Amygdala (tissue), 56 donors: ENCODE measurements at places on chromosomes 1 and 21.

GRCh38 chr1:93910305-93910704 lies 1.1 kb upstream of the GCLM start:
- no peak for DNase-seq

DNA sequence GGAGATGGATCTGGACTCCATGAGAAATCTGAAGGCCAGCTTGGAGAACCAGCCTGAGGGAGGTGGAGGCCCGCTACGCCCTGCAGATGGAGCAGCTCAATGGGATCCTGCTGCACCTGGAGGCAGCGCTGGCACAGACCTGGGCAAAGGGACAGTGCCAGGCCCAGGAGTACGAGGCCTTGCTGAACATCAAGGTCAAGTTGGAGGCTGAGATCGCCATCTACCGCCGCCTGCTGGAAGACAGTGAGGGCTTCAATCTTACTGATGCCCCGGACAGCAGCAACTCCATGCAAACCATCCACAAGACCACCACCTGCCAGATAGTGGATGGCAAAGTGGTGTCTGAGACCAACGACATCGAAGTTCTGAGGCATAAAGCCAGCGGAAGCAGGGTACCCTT lies 601.5 kb upstream of the ZP4 start:
- DNase-seq: no peak

DNA sequence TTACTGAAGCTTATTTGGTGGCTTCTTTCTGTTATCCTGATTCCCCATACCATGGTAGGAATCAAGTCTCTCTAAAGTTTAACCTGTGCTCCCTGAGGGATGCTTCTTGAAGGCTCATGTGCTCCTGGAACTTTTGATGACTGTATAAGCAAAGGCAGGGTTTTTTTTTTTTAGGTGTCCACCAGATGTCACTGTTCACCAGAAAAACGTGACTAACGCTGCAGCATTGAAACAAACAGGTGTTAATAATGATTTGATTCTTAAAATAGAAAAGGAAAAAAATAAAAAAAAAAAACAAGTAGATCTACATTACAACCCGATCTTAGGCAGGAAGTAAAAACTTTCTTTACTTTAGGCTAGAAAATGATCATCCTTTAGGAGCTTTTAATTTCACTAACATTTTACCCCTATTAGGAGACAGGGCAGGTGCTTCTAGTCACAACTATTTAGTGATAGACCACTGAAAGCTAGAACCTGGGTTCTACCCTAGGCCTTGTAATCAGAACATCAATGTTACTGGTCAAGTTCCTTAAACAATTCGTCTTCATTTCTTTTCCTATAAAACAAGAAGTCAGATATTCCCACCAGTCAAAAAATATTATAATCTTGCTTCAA lies 223.0 kb downstream of the PLA2G4A start:
- DNase-seq: no peak

DNA sequence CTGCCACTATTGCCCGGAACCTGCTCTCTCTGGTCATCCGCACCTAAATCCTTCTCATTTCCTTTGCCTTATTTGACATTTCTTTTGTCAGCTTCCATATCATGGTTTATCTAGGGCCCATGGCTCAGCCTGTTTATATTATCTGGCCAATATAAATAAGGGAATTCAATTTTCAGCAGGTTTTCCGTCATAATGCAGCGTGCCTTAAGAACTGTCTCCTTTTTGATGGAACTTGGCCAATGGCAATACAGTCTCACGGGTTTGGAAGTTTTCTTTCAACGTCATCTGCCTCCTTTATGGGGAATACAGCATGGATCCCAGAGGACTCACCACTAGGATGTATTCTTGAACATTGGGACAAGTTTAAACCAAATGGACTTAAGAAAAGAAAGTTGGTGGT lies 77.8 kb upstream of the KIAA0040 start:
- no peak for DNase-seq

DNA sequence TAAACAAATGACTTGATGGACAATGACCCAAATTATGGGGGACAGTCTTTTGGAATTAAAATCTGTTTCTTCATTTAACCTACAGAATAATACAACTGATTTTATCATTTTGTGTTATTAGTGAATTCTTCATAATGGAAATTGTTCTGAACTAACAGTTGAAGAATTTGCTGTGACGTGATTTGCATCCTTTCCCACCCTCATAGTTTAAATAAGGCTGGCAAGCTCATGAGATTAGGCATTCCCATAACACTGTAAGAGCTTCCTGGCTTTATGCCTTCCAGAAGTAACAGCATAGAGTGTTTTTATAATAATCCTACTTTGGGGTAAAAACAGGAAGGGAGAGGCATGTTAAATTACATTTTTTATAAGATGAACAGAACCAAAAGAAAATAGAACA lies 95.7 kb downstream of the ATP6V1G3 start:
- DNase-seq: no peak

- DNase-seq: no peak
These were observed 19.7 kb downstream of the STUM start for GRCh38 chr1:226568077-226568831.

DNA sequence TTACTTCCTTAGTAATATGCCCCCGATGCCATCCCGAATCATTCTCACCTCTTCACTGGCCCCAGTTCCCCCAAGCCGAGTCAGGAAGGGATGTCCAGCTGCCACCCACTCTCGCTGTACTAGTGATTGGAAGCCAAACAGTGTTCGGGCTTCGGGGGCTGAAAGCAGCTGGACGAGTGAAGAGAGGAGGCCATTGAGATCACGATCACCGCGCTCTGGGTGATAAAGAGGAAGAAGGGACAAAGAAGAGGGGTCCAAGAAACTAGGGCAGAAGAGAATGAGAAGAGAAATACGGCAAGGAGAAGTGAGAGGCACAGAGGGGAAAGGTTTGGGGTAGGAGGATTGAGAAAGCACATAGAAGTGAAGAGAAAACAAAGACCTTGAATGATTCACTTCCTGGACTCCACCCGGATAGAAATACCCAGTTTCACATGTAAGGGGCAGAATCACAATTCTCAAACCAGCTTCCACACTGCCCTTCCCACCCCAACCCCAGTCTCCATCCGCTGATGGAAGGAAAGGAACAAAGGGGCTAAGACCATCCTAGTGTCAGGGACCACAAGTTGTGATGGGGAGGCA lies 3.7 kb upstream of the SF3B4 start:
- no peak for DNase-seq

- DNase-seq: no peak
These were observed 14.5 kb downstream of the DLGAP3 start for GRCh38 chr1:34914958-34915357.

- DNase-seq: no peak
These were observed 7.8 kb upstream of the CASZ1 start for GRCh38 chr1:10803971-10804820.

GRCh38 chr1:228989676-228989991 lies 254.4 kb downstream of the RHOU start:
- no peak for DNase-seq

GRCh38 chr1:44705938-44706337 lies 25.0 kb downstream of the RNU5D-1 start:
- DNase-seq: no peak

DNA sequence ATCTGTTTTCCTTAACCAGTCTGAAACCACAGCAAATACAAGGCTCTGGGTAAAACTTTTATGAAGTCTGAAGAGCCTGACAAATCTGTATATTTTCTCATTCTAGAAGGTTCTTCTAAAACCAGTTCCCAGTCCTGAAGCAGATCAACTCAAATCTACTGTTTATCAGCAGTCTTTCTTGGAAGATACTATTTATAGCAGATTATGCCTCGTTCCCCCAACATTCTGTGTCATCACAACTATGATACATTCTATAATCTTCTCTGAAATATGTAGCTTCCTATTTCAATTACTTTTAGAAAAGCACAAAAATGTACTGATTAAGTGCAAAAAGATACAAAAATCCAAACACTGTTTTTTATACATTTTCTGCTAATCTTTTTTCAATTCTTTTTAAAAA lies 67.5 kb downstream of the NIBAN1 start:
- no peak for DNase-seq

DNA sequence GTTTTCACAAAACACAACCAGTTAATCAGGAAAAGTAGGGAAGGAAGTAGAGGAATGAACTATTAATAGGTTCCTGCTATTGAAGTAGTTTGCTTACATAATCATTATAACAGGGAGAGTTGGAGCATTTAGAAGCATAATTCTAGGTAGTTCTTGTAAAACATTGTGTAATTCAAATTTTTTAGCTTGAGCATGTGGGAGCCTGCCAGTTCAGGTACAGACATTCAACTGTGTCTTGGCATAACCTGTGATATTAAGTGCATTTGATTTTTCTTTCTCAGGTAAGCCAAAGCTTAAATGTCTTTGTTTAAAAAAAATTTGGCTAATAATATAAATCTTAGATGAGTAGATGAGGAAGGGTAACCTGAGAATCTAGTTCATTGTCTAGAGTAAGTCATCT lies 3.4 kb downstream of the YTHDF2 start:
- DNase-seq: no peak

DNA sequence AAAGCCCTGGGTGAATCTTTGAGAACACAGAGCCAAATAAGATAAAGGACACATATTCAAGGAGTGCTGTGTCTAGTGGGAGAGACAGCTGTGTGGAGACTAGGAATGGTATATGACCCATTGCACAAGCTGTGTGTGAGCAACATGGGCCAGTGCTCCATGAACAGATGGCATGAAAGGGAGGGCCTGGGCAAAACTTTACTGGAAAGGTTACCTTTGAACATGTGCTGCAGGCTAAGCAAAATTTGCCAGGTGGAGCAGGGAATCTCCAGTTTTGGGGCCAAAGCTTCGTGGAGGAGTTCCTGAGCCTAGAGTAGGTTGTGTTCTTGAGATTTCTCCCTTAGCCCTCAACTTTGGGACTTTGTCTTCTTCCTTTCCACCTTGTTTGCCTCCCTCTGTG lies 446.1 kb upstream of the PROX1 start:
- no peak for DNase-seq

DNA sequence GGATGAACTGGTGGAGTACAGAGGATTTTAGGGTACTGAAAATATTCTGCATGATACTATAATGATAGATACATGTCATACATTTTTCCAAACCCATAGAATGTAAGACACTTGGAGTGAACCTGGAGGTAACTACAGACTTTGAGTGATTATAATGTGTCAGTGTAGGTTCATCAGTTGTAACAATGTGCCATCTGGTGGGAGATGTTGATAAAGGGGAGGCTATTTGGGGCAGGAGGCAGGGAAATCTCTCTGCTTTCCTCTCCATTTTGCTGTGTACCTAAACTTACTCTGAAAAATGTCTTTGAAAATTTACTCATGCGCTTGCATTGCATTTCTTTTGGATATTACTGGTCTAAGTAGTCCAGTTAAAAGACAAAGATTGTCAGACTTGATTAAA lies 35.2 kb downstream of the PTBP2 start:
- no peak for DNase-seq

DNA sequence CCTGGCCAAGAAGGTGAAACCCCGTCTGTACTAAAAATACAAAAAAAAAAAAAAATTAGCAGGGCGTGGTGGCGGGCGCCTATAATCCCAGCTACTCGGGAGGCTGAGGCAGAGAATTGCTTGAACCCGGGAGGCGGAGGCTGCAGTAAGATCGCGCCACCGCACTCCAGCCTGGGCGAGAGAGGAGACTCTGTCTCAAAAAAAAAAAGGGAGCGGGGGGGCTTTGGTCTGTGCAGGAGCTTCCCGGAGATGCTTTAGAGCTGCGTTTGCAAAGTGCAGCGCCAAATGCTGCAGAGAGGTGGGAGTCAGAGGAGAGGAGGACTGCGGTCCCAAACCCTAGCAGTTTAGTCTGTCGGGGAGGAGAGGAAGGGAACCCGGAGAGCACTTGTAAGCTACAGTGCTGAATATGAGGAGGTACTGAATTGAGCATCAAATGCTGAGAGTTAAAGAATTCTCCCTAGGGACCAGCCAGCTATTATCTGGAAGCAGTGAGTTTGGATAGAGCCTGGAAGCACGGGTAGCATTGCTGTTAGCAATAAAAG lies 569 bp downstream of the FALEC start:
- DNase-seq: no peak

- no peak for DNase-seq
These were observed 59.3 kb upstream of the PTGS2 start for GRCh38 chr1:186739515-186739914.

DNA sequence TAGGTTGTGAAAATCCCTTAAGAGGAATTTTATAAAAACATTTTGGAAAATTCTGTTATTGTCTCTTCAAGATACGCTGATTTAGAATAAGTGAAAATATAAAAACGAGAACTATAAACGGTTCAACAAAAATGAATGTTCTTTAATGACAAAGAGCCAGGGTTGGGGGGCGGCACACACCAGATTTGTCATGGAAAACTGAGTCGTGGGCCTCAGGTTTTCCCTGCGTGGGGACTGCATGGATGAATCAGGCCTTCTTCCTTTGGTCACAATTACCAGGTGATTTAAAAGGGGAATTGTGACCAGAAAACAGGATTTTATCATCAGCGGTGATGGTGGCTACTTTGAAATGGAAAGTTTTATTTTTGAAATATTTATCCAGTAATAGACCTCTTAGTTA lies 8.6 kb downstream of the LHX4 start:
- no peak for DNase-seq

GRCh38 chr1:240967070-240967724 lies 355.2 kb upstream of the GREM2 start:
- DNase-seq: no peak

GRCh38 chr1:47382399-47382983 lies 33.6 kb upstream of the FOXE3 start:
- DNase-seq: no peak

- no peak for DNase-seq
These were observed 9.6 kb upstream of the MFN2 start for GRCh38 chr1:11970441-11971185.

GRCh38 chr1:9798236-9799130 lies 25.3 kb downstream of the CLSTN1 start:
- DNase-seq: no peak

DNA sequence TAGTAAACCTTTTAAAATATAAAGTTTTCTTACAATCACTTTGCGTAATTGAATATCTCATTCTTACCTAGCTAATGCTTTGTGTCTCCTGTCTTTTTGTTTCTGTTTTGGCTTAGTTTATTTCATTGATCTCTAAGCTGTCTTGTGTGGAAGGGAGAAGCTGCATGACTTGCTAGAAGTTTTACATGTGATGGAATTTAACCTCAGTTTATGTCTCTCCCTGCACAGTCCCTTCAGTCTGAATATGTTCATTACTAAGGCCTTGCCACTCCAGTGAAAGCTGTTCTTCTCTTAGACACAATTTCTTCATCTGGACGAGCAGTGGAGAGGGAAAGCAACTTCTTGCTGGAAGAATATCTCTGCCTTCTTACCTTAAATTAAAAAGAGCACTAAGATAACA lies 19.9 kb upstream of the GPR88 start:
- no peak for DNase-seq

DNA sequence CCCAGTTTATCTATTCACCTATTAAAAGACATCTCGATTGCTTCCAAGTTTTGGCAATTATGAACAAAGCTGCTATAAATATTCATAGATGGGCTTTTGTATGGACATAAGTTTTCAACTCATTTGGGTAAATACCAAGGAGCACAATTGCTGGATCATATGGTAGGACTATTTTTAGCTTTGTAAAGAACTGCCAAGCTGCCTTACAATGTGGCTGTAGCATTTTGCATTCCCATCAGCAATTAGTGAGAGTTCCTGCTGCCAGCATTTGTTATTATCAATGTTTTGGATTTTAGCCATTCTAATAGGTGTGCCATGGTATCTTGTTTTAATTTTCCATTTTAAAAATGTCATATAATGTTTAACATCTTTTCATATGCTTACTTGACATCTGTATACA lies 475.6 kb upstream of the NCAM2 start:
- DNase-seq: no peak
